MM.1S (cell line): ENCODE measurements at places on chromosomes 3 and 15.
A peak's percentile ranks its signal among the peaks of the same experiment; 100 is the strongest.

GRCh38 chr3:154123906-154124305 is 2.7 kb downstream of the ARHGEF26 start:
- no peaks in the 10 kb centered on the region for H3K36me3 ChIP-seq
- no peak for DNase-seq
- no peaks in the 10 kb centered on the region for H3K27me3 ChIP-seq

- H3K4me3 ChIP-seq = no peak overlapping the region
- DNase-seq = no peak
- no peaks in the 10 kb centered on the region for H3K4me1 ChIP-seq
- no peaks in the 10 kb centered on the region for H3K36me3 ChIP-seq
- H3K27me3 ChIP-seq = no peaks in the 10 kb centered on the region
Measured at GRCh38 chr15:99486371-99487336, 79.1 kb upstream of the MEF2A start.

- no peak overlapping the region for H3K27ac ChIP-seq
- no peaks in the 10 kb centered on the region for H3K36me3 ChIP-seq
- no peaks in the 10 kb centered on the region for H3K4me1 ChIP-seq
- H3K4me3 ChIP-seq = no peak overlapping the region
- DNase-seq = no peak
- no peaks in the 10 kb centered on the region for H3K27me3 ChIP-seq
Measured at GRCh38 chr3:118692416-118692815, 342.2 kb downstream of the IGSF11 start.

DNA sequence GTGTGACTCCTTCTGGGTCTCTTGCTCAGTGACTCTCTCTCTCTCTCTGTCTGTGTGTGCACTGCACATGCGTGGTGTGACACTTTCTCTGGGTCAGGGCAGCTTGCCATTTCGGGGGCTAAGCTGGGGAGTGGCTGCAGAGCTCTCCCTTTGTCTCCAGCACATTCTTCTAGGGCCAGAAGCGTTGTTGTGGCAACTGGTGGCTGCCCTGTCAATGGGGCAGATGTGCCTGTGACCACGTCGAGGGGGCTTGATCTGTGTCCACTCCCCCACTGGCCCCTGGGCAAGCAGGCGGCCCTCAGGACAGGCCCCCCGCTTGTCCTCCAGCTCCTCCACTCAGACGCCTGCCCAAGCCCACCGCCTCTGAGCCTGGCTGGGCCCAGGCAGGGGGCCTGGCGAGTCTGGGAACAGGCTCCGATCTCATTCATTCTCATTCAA is 67.8 kb downstream of the WNT7A start:
- no peak overlapping the region for H3K27ac ChIP-seq
- no peak for DNase-seq
- H3K27me3 ChIP-seq = peaks cover 12% of the 10 kb centered on the region; the same call in 1 of the 2 replicates
- H3K4me1 ChIP-seq = no peaks in the 10 kb centered on the region
- no peak overlapping the region for H3K4me3 ChIP-seq

DNA sequence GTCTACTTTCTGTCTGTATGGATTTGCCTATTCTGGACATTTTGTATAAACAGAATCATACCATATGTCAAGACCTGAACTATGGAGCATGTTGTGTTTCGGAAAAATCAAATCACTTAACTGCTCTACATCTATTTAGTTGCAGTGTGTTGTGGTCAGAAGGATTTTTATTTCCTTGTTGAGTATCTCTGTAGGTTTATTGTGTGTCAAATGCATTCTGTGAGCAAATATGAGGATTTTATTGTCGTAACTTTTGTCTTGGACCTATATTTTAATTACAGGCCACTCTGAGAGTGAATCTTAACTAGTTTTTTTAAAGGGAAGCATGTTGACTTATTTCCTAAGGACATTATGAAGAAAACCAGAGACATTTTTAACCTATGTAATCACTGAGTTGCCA is 84.6 kb upstream of the MYZAP start:
- H3K27ac ChIP-seq = no peak overlapping the region
- no peak for DNase-seq
- H3K36me3 ChIP-seq = no peaks in the 10 kb centered on the region
- no peak overlapping the region for H3K4me3 ChIP-seq
- no peaks in the 10 kb centered on the region for H3K27me3 ChIP-seq

DNA sequence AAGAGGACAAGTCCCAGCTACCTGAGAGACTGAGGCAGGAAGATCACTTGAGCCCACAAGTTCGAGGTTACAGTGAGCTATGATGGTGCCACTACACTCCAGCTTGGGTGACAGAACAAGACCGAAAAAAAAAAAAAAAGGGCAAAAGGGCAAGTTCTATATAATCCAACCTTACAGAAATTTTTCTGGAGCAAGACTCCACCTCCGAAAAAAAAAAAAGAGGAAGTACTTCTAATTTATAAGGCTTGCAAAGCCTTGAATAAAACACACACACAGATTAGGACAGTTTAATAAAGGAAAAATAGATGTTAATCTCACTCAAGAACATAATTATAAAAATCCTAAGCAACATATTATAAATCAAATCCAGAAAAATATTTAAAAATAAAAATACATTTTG is 14.4 kb upstream of the XYLB start:
- H3K36me3 ChIP-seq = no peaks in the 10 kb centered on the region
- no peak for DNase-seq
- H3K27ac ChIP-seq = no peak overlapping the region
- H3K4me3 ChIP-seq = no peak overlapping the region
- H3K27me3 ChIP-seq = no peaks in the 10 kb centered on the region

DNA sequence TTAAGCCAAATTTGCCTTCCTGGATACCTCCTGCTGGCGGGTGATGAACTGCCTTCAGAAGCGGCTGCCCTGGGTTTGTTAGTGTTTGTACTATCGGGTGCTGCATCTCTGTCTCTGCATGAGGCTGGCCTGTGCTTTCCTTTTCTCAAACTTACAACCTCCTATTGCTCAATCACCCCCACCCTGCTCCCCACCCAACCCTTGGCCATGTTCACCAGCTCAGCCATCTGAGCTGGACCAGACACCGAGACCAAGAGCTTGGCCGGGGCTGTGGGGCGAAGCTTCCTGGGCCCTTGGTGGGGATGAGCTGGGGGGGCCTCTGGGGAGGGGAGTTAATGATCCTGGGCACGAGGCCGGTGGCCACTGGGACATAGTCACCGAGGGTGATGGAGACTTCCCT is 16.8 kb upstream of the FBLN2 start:
- no peaks in the 10 kb centered on the region for H3K4me1 ChIP-seq
- H3K27ac ChIP-seq = no peak overlapping the region
- H3K4me3 ChIP-seq = no peak overlapping the region
- no peaks in the 10 kb centered on the region for H3K36me3 ChIP-seq
- DNase-seq = no peak

DNA sequence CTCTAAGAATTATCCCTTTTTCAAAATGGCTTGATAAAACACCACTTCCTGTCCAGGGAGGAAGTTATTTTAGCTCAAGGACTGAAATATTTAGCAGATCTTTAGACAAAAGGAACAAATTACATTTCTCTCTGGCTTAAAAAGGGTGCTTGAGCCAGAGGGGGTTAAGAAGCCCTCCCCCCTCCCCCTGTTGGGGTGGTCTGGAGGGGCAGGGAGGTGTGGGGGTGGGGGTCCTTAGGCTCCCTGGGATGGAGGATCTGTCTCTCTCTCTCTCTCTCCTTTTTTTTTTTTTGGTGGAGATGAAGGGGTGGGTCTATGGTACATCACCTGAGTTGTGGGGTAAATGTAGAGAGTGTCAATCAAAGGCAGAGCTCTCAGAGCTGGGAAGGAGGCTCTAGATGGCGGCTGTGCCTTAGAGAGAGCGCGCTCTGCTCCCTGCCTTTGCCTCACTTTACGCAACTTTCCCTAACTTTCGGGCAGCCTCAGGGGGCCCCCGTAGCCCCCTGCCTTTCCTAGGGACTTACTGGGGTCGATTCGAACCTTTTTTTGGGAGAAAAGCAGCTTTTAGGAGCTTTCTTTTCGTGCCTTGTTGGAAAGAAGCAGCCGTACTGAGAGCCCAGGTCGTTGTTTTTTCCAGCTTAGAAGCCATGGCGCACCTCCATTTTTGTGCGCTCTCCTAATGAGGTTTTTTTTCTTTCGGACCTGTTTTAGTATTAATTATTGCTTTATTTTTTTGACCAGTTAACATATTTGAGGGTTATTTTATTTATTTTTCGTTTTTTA is at the start of gene CHD2:
CHD2 (plus strand) TSS at position 377 of the 783 bp plus-strand sequence. CDS start 914 bp downstream, outside the sequence.
- H3K4me3 ChIP-seq = peak within 1 kb of the TSS; percentile 64
- peaks cover 21% of the 10 kb centered on the region; the same call in 1 of the 2 replicates for H3K4me1 ChIP-seq
- H3K27me3 ChIP-seq = no peaks in the 10 kb centered on the region
- DNase-seq = peak; percentile 78

DNA sequence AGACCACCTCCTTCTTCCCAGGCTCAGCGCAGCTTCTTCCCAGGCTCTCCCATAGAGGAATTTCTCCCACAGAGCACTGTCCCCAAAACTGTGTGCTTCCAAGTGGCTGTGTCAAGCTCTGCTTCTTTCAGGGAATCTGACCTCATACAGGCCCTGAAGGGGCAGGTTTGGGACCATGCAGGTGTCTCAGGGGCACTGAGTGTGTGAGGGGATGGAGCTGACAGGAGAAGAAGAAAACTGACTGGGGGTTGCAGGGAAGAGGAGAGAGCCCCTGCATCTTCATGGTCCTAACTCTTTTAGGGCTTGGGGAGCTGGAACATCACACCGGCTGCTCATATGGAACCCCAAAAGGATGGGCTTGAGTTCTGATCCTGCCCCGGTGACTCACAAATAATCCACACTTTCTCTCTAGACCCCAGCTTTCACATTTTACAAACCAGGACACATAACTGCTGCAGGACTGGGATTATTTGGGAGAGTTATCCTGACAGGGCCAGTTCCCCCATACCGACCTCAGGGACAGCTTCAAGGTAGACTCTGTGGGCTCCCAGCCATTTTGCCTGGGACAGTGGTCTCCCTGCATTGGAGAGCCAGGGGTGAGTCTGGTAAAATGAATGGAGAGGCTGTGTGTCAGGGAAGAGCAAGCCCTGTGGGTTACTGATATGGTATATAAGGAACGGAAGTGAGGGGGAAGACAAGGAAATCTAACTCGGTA is 316.1 kb downstream of the TLE3 start:
- H3K36me3 ChIP-seq = no peaks in the 10 kb centered on the region
- DNase-seq = no peak
- no peak overlapping the region for H3K4me3 ChIP-seq
- H3K27ac ChIP-seq = no peak overlapping the region
- H3K4me1 ChIP-seq = no peaks in the 10 kb centered on the region
- H3K27me3 ChIP-seq = no peaks in the 10 kb centered on the region

DNA sequence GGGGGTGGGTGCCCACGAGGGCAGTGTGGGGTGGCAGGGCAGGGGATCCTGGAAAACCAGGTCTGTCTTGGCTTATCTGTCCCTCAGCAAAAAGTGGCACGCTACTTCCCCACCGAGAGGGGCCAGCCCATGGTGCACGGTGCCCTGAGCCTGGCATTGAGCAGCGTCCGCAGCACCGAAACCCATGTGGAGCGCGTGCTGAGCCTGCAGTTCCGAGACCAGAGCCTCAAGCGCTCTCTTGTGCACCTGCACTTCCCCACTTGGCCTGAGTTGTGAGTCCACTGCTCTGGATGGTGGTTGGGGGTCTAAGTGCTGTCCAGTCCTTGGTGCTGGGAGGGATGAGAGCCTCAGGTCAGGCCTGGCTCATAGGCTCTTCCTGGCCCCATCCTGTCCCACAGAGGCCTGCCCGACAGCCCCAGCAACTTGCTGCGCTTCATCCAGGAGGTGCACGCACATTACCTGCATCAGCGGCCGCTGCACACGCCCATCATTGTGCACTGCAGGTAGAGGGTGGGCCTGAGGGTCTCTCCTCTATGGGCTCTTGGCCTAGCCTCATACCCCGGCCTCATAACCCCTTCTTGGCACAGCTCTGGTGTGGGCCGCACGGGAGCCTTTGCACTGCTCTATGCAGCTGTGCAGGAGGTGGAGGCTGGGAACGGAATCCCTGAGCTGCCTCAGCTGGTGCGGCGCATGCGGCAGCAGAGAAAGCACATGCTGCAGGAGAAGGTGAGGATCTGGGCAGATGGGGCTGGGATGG is 31.1 kb downstream of the PTPN23 start:
- no peak overlapping the region for H3K4me3 ChIP-seq
- H3K4me1 ChIP-seq = no peaks in the 10 kb centered on the region

- DNase-seq = peak; percentile 47
- no peaks in the 10 kb centered on the region for H3K27me3 ChIP-seq
- no peaks in the 10 kb centered on the region for H3K36me3 ChIP-seq
- peaks cover 3% of the 10 kb centered on the region; the same call in 1 of the 2 replicates for H3K4me1 ChIP-seq
Measured at GRCh38 chr15:55319537-55320237, 665 bp downstream of the PIGB start.

- no peaks in the 10 kb centered on the region for H3K27me3 ChIP-seq
- H3K27ac ChIP-seq = no peak overlapping the region
- H3K4me3 ChIP-seq = no peak overlapping the region
- no peaks in the 10 kb centered on the region for H3K4me1 ChIP-seq
Measured at GRCh38 chr3:9314796-9315195, 48.1 kb upstream of the THUMPD3 start.

GRCh38 chr15:66855041-66855440 is 153.0 kb downstream of the SMAD6 start:
- peaks cover 13% of the 10 kb centered on the region; the same call in 1 of the 2 replicates for H3K27me3 ChIP-seq
- H3K27ac ChIP-seq = no peak overlapping the region
- 0 out of 2 replicates have a peak, but pooled peaks cover 3% of the 10 kb centered on the region for H3K4me1 ChIP-seq
- no peak for DNase-seq
- no peak overlapping the region for H3K4me3 ChIP-seq
- no peaks in the 10 kb centered on the region for H3K36me3 ChIP-seq

- H3K4me3 ChIP-seq = peak overlapping the region; percentile 13; the same call in 1 of the 2 replicates
- no peaks in the 10 kb centered on the region for H3K27me3 ChIP-seq
- H3K27ac ChIP-seq = no peak overlapping the region
- peaks cover 10% of the 10 kb centered on the region for H3K4me1 ChIP-seq
Measured at GRCh38 chr3:117700573-117701360, 991.2 kb downstream of the TUSC7 start.

DNA sequence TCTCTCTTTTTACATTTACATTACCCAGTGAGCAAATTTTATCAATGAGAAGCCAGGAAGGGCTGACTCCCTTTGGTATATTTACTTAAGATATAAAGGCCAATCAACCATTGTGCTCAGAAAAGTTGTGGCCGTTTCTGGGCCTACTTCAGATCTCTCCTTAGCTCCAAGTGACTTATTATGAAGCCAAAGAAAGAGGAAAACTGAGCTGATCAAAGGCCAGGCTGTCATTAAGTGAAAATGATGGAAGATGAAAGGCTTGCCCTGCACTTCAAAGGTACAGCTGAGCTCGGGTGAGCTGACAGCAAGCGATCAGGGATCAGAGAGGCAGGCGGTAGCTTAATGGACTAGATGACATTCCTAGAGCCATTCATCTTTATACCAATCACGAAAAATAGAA is 24.8 kb downstream of the VGLL4 start:
- no peaks in the 10 kb centered on the region for H3K27me3 ChIP-seq
- no peak for DNase-seq
- no peak overlapping the region for H3K4me3 ChIP-seq
- no peak overlapping the region for H3K27ac ChIP-seq
- peaks cover 16% of the 10 kb centered on the region for H3K4me1 ChIP-seq
- no peaks in the 10 kb centered on the region for H3K36me3 ChIP-seq

DNA sequence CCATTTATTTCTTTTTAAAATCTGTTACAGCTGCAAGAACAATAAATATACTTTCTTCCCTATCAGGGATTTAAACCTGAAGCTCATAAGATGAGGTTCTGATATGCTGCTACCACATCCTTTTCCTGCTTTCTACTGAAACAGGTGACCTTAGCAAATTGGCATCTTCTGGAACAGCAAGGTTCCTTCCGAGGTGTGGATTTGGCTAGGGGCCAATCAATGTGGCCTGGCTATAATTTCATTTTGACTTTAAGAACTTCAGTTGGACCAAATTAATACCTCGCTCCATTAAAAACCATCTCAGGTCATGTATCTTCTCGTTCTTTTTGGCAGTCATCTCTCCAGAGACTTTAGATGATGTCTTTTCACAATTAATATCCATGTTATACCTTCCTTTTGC is 53.4 kb upstream of the C3orf80 start:
- peaks cover 6% of the 10 kb centered on the region; the same call in 1 of the 2 replicates for H3K4me1 ChIP-seq
- no peak overlapping the region for H3K27ac ChIP-seq
- DNase-seq = no peak
- H3K36me3 ChIP-seq = no peaks in the 10 kb centered on the region
